ENCODE measurements at places on chromosomes 3 and 15.

DNA sequence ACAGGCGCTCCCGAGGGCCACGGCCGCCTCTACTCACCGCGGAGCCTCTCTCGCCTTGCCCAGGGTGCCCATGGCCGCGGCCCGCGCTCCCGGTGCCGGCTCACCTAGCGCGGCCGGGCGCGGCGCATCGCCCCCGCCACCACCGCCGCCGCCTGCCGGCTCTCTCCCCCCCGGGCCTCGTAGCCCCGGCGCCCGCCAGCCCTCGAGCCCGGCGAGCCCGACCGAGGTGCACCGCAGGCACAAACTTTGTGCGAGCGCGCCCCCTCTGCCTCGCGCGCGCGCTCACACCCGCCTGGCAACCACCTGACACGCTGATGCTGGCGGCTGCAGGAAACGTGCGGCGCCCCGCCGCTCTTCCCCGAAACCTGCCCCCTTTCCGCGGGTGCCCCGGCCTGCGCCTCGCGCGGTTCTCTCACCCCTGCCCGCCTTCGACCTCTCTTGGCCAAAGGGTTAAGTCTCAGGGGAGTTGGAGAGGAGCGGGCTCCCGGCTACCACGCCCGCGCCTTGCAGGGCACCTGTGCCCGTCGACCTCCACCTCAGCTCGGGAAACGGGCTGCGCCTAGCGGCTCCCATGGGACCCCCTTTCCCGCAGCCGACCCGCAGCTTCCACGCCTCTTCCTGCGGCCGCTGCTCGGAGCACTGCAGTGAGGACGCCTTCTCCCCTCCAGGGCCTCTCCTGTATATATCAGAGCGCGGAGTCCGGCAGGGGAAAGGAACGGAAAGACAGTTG lies at the start of gene RASGRP1:
Gene RASGRP1, minus strand, starts transcription at position 258 of the 730 bp plus-strand sequence. Its CDS starts 186 bp downstream, at position 72.
- peak; percentile 45 for DNase-seq

- DNase-seq, result no peak
Measured at GRCh38 chr3:75136100-75136897, 521.8 kb upstream of the CNTN3 start.

- no peak for DNase-seq
Measured at GRCh38 chr3:58899159-58899952, 150.5 kb downstream of the CFAP20DC start.

DNA sequence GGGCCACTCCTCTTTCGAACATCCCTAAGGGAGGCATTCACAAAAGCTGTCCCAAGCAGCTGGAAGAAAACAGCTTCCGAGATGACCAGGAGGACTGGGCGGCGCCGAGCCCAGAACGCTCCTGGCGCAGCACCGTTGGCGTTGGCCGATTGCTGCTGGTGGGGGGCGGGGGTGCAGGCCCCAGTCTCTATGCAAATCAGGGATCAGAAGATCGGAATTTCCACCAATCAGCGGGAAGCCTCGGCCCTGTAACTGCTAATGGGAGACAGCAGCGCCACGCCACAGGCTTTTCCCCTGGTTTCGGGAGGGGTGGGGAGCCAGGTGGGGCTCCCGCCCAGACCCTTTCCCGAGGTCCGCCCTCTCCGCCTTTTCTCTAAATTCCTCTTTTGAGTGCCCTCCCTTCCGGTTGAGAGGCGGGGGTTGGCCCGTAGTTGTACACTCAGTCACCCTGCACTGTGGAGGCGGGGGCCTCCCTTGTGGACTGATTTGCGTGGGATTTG lies 27.0 kb downstream of the HMCES start:
- peak; percentile 85 for DNase-seq

DNA sequence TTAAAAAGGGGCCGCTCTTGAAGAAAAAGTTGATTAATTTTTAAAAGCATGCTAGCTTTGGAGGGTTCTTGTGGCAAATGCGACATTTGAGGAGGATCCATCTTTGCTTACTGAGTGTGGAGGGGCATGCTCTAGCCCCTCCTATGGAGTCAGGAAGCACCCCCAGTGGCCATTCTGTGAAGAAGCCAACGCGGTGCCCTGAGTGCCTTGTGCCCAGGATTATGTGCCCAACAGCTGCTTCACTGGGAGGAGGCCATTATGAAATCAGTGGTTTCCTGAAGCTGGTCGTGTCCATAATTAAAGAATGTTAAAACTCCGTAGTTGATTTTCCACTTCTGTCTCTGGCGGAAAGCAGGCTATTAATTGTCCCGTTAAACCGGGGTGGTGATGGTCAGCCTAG lies 69.1 kb upstream of the TNFAIP8L3 start:
- DNase-seq, result no peak

DNA sequence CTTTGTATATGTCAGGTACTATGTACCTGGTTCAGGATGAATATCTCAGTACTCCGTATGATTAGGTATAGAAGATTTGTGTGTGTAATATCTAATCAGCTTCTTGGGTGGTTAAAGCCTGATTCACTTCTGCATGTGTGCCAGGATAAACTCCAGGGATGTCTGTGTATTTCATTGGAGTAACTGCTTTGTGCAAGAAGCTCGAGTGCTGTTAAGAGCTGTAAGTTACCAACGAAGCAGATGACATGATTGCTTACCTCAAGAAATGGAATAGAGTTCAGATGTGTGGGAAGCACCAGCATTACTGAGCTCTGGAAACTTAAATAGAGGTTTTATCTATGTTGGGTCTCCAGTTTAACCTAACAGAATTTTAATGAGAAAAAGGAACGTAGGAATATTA lies 23.7 kb downstream of the FAM98B start:
- no peak for DNase-seq
